ENCODE measurements at places on chromosomes 13 and 19.

DNA sequence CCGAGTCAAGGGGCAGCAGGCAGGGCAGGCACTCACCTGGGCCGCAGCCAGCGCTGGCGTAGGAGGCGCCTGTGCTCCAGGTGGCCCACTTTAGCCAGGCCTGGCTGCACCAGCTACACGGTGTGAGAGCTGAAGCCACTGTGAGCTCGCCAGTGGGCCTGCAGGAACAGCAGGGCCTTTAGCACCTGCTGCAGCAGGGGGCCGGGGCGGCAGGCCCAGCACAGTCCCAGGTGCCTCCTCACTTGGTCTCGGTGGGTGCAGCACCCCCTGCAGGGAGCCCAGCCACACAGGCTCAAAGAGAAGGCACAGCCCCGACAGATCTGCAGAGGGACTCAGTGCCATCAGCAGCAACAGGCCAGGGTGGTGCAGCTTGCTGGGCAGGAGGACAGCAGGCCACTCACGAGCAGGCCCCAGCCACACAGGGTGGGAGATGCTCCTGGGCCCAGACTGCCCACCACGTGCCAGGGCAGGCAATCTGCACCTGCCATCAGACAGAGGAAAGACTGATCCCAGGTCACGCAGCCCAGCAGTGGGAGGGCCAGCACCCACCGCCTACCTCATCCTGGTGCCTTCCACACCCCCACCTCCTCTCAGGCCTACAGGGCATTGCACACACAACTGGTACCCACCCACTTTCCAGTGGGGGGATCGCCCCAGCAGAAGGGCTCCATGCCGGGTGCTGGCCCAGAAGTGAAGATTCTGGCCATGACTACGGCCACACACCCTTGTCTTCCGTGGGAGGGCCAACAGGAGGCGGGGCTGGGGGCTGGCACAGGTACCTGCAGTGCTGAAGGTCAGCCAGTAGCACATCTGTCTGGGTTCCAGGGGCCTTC lies 15.8 kb downstream of the ARHGAP33 start:
- DNase-seq, result no peak

- no peak for DNase-seq
These were observed 29.2 kb downstream of the ZNF844 start for GRCh38 chr19:12093777-12094176.

DNA sequence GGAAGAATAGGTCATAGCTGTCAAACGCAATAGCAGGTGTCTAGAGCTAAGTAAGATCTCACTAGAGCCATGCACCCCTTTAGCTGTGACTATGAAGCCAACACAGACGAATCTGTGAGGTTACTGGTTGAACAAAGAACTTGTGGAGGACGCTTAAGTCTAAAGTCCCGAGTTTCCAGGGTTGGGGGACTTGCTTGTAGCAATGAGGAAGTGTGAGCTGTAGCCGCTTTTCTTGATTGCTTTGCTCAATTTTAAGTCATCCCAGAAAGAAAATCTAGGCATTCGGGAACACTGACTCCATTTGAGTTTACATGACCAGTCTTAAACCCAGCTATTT lies 1.6 kb downstream of the GPC5 start:
- no peak for DNase-seq

- DNase-seq, result no peak
These were observed at the start of gene CLIP3 for GRCh38 chr19:36032251-36033104. Gene CLIP3 (minus strand): TSS chr19:36032873. CDS start chr19:36032357, 516 bp downstream.

DNA sequence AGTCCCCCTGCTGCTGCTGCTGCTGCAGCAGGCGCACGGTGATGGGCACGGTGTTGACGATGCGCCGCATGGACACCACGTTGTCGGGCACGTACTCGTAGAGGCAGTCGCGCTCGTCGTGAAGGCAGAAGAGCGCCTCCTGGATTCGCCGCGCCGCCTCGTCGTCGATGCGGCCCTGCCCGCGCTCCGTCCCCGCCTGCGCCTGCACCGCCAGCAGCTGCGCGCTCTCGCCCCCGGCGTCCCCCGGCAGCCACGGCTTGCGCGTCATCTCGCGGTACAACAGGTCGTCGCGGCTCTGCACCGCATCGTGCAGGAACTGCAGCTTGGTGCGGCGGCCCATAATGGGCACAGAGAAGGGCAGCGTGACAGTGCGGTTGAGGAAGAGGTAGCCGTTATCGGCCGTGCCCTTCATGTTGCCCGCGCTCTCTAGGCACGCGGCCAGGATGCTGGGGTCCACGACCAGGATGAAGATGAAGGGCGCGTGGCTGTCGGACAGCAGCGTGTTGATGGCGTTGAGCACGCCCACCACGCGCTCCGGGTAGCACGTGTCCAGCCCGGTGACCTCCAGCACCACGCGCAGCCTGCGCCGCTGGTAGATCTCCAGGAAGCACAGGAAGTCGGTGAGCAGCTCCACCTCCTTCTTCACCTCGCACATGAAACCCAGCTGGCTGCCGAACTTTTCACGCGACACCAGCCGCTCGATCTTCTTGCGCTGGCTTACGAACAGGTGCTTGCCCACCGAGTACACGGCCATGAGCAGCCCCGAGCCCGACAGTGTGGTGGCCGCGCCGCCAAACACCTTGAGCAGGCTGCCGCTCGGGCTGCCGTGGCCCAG lies 8.1 kb downstream of the NKPD1 start:
- no peak for DNase-seq

GRCh38 chr13:82597747-82598146 lies 1284.5 kb downstream of the SLITRK1 start:
- no peak for DNase-seq

GRCh38 chr13:30864433-30865122 lies 41.5 kb upstream of the MEDAG start:
- DNase-seq, result no peak

GRCh38 chr13:43573361-43573740 lies 213.4 kb downstream of the ENOX1 start:
- no peak for DNase-seq

DNA sequence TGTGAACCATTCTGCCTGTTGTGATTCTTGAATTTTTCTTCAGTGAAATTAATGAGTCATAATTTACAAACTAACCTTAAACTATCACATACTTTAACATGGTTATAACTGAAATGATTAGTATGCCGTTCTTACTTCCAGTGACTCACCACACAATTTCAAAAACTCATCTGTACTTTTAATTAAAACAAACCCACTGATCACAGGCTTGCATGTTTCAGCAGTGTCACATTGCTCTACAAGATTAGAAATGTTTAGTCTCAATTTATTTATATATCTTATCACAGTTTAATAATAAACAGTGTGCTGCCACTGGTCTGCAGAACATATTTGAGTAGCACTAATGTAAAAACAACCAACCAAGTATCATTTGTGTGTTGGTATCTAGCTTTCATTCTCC lies 2227.9 kb upstream of the PCDH20 start:
- DNase-seq, result no peak

DNA sequence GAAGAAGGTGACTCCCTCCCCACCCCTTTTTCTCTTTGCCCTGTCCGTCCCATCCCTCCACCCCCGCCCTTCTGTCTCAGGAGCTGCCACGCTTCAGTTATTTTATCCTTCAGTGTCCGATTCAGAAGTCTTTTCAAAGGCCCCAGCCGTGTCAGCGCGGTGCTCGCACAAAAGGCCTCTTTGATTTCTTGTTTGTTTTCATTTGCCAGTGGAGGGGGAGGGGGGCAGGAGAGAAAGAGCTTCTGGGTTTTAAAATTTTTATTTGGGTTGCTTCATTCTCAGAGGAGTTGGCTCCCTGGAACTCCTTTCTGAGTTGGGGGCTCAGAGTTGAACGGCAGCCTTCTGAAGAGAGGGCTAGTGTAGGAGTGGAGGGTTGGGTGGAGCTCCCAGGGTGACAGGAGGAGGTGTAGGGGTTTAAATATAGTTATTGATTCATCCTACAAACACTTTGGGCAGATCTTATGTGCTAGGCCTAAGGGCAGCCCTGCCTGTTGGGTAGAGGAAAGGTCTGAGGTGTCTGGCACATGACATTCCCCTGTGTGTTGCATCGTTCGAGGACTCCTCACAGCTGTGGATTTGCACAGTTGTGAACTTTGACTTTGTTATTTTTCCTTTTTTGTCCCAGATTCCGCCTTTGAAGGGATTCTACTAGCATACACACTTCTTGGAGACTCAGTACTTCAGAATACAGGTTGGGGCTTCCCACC lies 36.8 kb downstream of the NFIX start:
- DNase-seq, result no peak

GRCh38 chr13:94525781-94526180 lies 46.3 kb upstream of the DCT start:
- no peak for DNase-seq

Measured in esophagus squamous epithelium (tissue), 5 donors.